ENCODE measurements at places on chromosomes 4 and X.

GRCh38 chr4:102647117-102647516, 113.7 kb downstream of the MANBA start:
- DNase-seq = no peak

DNA sequence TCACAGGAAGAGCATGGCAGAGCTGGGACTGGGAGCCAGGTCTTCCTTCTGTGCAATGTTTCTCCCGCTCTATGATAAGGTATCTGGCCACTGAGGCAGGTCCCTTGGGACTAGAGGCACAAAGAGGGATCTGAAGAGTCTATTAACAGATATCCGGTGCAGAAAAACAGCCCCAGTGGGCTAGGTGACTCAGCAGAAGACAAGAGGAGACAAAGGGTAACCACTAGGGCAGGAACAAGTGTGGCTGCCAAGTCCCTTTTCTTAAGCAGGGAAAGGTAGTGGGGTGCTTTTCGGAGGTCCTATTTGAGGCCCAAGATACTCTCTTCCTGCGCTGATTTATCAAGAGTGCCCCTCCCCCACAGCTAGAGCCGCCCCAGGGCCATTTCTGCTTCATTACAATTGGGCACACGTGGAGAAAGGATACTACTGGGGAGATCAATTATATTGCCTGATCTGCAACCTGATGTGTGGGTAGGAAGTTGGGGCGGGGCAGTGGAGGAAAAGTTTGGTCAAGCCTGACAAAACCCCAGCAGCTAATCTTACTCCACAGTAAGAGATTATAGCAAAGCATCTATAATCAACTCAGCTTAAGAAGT, at the start of gene DGAT2L6:
Gene DGAT2L6 (plus strand): TSS at position 546 of the 596 bp plus-strand sequence. CDS start 100 bp downstream, outside the sequence.
- no peak for DNase-seq

DNA sequence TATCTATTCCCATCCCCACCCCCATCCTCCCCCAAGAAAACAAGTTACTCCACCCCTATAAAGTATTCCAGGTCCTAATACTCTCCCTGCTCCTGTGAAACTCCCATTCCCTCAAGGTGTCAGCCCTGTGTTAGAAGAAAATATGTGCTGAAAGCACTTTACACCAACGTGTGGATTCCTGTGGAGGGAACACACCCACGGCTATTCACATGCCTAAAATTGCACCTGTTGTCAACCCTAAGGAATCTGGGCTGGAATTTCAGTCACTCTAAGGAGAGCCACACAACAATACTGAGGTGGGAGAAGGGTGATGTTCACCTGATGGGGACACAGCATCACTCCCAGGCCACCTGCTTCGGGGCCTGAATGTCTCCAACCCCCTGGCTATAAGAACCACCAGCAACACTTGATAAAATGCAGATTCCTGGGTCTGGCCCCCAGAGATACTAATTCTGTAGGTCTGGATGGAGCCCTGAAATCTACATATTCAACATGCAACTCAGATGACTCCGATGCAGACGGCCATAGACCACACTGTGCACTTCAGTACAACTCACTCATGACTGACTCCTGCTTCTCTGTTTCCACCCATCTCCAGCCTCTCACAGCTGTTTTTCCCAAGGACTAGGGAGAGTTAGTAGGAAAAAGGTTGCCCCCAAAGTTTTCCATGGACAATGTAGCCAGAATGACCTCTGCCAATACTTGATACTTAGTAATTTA, 15.8 kb downstream of the SCD5 start:
- no peak for DNase-seq

DNA sequence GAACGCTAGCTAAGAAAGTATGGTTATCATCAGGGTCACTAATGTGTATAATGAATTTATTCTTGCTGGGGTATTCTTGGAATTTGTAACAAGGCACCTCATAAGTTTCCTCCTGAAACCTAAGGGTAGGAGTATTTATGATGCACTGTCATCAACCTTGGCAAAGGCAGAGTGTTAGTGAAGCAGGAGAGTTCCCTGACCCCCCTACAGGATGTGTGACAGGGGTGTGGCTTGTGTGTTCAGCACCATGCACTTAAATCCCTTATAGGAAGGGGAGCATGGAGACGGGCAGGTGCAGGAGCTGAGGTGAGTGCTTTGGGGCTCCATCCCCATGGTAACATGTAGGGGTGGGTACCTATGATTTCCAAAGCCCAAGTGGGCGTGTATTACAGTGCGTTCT, 237.7 kb downstream of the GALNTL6 start:
- DNase-seq = no peak

- DNase-seq = no peak
Observed at GRCh38 chr4:63728480-63729177, 680.6 kb downstream of the TECRL start.

GRCh38 chrX:24055043-24055356, 244 bp downstream of the EIF2S3 start:
- DNase-seq = no peak

DNA sequence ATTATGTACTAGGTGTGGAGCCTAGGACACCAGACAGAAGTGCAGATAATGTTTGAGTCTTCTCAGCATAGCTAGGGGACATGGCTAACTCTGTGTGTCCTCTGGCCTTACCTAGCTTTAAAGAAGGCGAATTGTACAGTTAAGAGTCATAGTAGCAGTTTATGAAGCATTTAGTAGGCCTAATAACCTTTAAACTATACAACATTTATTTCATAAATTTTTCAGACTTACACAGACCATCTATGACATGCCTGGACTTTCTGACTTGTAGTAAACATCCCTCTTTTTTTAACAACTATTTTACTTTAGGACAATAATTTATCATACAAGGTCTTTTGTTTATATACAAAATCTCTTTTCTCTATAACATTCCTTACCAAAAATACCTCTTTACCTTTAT, 37.4 kb downstream of the ETNPPL start:
- DNase-seq = no peak

DNA sequence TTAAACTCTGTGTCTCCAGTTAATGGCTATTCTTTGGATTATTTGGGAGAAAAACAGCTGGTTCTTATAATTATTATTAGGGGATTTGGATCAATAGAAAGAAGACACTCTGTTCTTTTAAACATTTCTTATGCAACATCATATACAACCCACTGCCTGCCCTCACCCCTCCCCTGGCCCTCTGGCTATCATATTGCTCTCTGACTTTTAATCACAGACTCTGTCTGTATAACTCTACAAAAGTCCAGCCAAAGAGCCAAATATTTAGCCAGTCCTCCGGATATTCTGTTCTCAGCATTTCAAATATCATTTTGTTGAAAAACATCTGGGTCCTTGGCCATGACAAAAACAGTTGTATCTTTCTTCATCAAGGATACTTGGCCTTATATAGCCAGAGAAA, 19.0 kb upstream of the PACRGL start:
- no peak for DNase-seq

DNA sequence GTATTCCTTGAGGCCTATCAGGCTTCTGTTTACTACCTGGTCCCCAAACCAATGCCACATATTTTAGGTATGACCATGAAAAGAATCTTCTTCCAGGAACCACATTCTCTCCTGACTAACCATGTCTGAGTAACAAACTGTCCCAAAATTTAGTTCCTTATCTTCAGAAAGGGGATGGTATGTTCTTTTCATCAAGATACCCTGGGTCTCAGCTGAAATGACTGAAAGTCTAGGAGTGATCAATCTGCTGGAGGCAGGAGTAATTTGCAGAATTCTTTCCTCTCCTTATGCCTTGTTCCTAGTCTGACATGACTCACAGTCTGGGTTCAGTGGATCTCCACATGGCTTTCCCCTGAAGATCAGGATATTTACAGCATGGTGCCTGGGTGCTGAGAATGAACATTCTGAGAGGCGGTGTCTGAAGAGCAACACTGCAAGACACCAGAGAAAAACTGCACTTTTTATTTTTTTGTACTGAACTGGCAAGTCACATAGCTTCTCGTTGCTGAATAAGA, 665.5 kb downstream of the TLL1 start:
- DNase-seq = no peak

- no peak for DNase-seq
Observed at GRCh38 chrX:40151211-40152172, 53.7 kb upstream of the BCOR start.

GRCh38 chr4:2036327-2036726, 22.8 kb upstream of the NAT8L start:
- DNase-seq = no peak

GRCh38 chr4:125011646-125012045, 299.1 kb upstream of the ANKRD50 start:
- DNase-seq = no peak

GRCh38 chr4:163109967-163110366, 56.7 kb downstream of the NAF1 start:
- DNase-seq = no peak

- no peak for DNase-seq
Observed at GRCh38 chr4:132383571-132384199, 765.4 kb upstream of the PCDH10 start.

GRCh38 chr4:160537681-160538080, 1434.8 kb downstream of the RAPGEF2 start:
- DNase-seq = no peak

GRCh38 chr4:185395238-185395955, at the start of gene LRP2BP:
Gene LRP2BP (minus strand): TSS chr4:185395924. CDS start chr4:185378186, 17,738 bp downstream.
- no peak for DNase-seq
